ENCODE measurements at places on chromosomes 16 and 17.

DNA sequence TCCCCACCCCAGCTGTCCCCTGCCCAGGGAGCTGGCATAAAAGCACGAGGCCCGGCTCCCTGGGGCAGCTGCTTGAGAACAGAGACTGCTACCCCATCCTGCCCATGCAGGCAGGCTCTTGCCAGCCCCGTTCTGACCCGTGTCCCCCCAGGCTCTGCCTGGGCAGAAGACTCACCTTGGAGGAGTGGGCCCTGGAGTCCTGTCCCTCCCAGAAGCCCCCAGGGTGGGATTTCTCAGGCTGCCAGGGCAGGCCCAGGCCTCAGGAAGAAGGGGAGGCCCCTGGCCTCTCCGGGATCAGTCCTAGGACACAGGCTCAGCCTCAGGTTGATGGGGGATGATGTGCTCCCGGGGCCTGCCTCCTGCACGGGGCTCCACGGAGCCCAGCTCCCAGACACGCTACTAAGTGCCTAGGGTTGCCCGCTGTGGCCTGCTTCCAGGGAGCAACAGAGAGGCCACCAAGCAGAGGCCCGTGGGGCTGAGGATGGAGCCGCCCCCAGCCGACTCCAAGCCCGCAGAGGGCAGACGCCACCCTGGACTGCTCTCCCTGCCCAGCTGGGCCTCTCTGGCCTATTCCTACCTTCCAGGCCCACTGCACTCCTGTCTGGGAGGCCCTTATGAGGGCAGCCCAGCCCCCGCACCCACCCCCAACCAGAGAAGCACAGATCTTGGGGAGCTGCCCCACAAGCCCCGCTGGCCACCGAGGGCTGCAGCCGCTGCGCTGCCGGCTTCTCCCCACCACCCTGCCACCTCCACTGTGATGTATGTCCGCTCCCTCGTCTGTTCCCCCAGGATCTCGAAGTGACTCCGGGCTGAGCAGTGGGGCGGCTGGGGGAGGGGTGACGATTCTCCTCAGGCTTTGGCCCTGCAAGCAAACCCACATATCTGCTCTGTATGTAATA is 1.7 kb downstream of the NME3 start:
- DNase-seq = no peak

- no peak for DNase-seq
Observed at GRCh38 chr17:53142890-53143289, 679.8 kb upstream of the KIF2B start.

- DNase-seq = no peak
Observed at GRCh38 chr17:13429201-13429600, 172.5 kb downstream of the HS3ST3A1 start.

DNA sequence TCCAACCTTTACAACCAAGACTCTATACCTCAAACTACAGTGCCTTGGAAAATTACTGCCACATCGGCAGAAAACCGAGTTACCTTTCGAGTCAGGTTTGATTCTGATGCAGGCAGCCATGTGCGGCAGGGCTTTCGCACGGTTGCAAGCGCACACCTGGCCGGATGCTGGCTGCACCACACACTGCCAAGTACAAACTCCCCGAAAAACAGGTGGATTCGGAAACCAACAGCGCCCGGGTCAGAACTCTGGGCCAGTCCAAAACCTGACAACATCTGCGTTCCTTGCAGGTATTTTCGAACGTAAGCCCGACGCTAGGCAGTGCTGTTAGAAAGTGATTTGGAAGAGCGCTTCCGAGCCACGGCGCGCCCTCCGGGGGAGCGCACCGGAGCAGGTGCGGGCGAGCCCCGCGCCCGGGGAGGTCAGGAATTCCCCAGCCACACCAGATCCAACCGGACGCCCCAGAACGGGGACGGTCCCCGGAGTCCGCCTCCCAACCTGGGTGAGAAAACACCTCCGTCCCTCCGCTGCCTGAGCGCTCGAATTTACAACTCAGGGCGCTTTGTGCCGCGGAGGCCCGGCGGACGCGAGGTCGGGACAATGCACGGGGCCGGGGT is 1.2 kb downstream of the USP7 start:
- DNase-seq = peak; percentile 22

- DNase-seq = peak; percentile 24
Observed at GRCh38 chr16:84699147-84699711, 571 bp upstream of the USP10 start.

GRCh38 chr17:75899353-75899752 is 2.6 kb upstream of the TRIM65 start:
- DNase-seq = no peak

- DNase-seq = no peak
Observed at GRCh38 chr16:67883146-67883871, 1.4 kb upstream of the NRN1L start.

DNA sequence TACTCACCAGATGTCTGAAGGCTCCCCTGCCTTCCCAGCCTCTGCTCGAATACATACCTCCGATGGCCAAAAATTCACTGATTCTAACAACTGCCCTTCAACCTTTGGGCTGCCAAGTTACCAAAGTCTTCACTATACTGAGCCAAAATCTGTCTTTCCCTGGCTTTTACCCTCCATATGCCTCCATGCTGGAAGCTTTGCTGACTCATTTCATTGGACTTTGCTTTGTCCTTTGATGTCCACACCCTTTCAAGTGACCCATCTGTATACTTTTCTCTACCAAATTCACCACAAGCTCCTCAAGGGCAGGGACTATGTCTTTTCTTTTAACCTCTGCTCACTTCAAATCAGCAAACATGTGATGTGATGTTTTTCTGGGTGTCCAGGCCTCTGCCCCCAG is 21.0 kb upstream of the MTMR4 start:
- DNase-seq = no peak

DNA sequence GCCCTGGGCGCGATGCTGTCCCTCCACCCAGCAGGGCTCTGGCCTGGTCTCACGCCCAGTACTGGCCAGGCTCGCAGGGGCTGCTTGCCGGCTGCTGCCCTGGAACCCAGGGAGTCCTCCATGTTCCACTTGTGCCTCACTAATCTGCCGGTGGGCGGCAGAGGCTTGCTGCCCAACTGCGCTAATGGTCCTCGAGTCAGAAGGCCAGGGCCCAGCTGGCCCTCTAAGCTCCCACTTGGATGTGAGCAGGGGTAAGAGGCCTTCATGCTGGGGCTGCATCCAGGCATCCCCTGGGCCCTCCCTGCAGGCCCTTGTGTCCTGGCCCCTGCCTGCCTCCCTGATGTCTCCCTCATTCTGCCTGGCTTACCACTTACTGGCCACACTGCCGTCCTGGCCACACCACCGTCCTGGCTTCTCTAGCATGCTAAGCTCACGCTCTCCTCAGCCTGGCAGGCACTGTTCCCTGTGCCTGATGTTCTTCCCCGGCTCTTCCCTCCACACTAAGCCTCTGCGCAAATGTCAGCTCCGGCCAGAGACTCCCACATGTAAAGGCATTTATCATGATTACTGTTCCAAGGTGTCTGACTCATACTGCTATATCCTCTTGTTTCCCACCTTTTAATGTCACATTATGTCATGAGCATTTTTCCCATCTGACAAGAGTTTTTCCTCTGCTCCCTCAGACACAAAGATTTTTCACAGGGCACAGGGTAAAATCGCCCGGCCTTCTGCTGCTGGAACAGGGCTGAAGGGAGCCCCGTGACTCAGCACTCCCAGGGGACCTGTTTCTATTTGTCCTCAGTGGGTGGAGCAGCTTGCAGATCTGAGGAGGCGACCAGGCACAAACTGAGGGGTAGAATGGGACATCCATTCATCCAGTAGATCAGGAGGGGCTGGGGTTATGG is 15.9 kb downstream of the B9D1 start:
- DNase-seq = peak; percentile 33

- no peak for DNase-seq
Observed at GRCh38 chr17:34988644-34989043, 8.3 kb downstream of the LIG3 start.

- no peak for DNase-seq
Observed at GRCh38 chr17:44642834-44643233, 13.4 kb upstream of the MEIOC start.

GRCh38 chr17:1413281-1413791 is 13.3 kb upstream of the YWHAE start:
- DNase-seq = peak; percentile 97

GRCh38 chr17:43595466-43595865 is 49.3 kb upstream of the ETV4 start:
- no peak for DNase-seq

DNA sequence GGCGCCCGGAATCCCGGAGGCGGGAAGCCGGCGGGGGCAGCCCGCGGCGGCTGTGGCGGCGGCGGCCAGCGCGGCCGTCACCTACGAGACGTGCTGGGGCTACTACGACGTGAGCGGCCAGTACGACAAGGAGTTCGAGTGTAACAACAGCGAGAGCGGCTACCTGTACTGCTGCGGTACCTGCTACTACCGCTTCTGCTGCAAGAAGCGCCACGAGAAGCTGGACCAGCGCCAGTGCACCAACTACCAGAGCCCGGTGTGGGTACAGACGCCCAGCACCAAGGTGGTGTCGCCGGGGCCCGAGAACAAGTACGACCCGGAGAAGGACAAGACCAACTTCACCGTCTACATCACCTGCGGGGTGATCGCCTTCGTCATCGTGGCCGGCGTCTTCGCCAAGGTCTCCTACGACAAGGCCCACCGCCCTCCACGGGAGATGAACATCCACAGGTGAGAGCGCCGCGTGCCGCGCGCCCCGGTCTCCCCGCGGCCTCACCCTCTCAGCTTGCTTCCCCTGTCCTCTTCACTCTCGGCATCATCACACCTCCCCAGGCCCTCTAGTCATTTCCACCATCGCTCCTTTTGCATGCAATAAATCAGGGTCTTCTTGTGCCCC is 706 bp downstream of the SHISA6 start:
- no peak for DNase-seq

- DNase-seq = no peak
Observed at GRCh38 chr16:89277641-89278341, 60.3 kb downstream of the ZNF778 start.

- DNase-seq = no peak
Observed at GRCh38 chr16:16175296-16175695, 48.0 kb downstream of the ABCC6 start.

- DNase-seq = no peak
Observed at GRCh38 chr17:34167354-34167753, 87.7 kb upstream of the CCL2 start.

- DNase-seq = no peak
Observed at GRCh38 chr17:15343749-15344148, 2.4 kb upstream of the TEKT3 start.

- DNase-seq = peak; percentile 64
Observed at GRCh38 chr17:74379495-74380085, 12.3 kb downstream of the GPR142 start.

DNA sequence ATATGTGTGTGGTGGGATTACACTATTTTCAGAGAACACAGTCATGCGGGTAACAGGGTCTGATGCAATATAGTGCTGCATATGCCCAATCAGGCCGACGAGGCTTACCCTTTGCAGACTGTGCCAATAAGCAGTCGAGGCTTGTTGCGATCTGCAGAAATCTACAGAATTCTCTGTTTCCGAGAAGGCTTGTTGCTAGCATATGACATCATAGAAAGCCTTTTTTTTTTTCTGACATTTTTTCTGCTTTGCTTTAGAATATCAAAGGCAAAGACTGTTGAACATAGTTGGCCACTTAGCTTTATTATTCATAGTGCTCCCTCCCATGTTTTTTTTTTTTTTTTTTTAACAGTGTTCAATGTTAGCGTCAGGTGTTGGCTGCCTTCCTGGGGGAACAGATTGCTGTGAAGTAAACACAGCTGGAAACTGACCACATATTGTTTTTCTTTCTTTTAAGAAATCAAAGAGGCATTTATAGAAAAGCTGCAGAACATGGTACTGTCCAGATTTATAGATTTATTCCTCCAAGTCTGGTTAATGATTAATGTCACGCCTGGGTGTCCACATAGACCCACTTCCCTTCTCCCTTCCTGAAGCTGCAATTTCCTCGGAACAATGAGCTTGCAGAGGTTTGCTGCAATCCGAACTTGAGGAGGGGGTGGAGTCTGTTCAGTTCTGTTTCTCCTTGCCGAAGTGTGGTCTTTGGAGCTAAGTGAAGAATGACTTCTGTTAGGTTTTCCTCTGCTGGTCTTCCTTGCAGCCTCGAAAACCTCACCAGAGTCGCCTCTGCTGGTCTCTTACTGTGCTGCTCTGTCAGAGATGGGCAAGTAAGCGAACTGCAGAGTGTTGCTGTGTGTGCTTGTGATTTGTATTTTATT is 87.3 kb downstream of the MAP2K6 start:
- DNase-seq = peak; percentile 59

All from endothelial cell of umbilical vein (primary cell).